Chondrocyte (in vitro differentiated cells): ENCODE measurements at places on chromosomes 13 and 19. TPM values are rescaled to one million over a fixed set of nuclear protein-coding genes. Genes with fewer than 3 reads are reported as not detected.
A peak's percentile ranks its signal among the peaks of the same experiment; 100 is the strongest.

The CD209 gene
- not detected in 3 replicates for total RNA-seq

DNA sequence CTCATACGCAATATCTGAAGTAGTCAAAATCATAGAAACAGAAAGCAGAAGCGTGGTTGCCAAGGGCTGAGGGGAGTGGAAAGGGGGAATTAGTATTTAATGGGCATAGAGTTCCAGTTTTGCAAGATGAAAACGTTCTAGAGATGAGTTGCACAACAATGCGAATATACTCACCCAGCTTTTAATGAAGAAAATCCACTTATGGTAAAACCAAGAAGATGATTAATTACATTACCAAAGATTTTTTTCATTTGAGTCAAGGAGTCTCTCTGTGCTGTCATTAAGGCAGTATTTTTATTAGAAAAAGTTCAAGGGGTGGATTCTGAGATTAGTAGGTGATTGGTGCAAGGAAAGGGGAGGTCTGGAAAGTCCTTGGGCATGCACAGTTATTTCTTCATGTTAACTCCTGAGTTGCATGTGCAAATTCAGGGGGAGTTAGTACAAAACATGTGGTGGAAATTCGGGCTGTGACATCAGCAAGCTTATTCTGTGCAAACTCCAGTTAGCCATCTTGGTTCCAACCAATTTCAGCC is 6.9 kb upstream of the CBY2 start:
- no peak for DNase-seq
- H3K27ac ChIP-seq = no peak overlapping the region
- peaks cover 3% of the 10 kb centered on the region for H3K36me3 ChIP-seq
- H3K27me3 ChIP-seq = peaks cover 16% of the 10 kb centered on the region

DNA sequence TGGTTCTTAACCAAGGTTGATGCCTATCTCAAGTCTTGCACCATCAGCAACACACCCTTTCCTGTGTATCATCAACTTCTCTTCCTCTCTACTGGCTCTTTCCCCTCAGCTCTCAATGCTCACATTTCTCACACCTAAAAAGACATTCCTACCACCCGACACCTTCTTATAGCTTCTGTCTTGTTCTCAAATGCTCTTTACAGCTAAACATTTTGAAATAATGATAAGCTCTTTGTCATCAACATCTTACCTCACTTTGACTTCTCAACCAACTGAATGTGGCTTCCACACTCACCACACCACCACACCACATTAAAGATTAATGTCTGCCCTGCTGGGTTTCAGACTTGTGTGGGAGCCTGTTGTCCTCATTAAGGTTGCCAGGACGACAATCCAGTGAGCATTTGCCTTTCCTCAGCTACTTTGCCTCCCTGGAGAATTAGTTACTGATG is 67.8 kb downstream of the RXFP2 start:
- peaks cover 5% of the 10 kb centered on the region for H3K36me3 ChIP-seq
- H3K4me3 ChIP-seq = no peak overlapping the region
- peaks cover 23% of the 10 kb centered on the region for H3K27me3 ChIP-seq
- DNase-seq = no peak

DNA sequence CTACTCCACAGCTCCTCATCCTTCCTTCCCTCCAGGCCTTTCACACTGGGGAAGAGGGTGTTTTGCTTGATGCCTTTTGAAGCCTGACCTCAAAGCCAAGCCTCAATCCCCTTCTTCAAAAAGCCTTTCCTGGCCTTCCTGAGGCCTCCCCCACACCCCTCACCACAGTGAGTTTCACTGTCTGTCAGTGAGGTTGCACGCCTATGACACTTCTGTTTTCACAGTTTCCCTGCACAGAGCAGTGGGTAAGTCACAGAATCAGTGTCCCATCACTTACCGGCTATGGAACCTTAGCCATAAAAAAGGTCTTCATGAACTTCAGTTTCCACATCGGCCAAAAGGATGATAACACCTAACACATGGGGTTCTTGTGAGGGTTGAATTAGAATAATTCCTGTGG is 371.4 kb downstream of the UQCRFS1 start:
- H3K4me3 ChIP-seq = no peak overlapping the region
- peaks cover 7% of the 10 kb centered on the region for H3K27me3 ChIP-seq
- no peak for DNase-seq
- H3K4me1 ChIP-seq = no peaks in the 10 kb centered on the region
- no peak overlapping the region for H3K27ac ChIP-seq

- H3K4me1 ChIP-seq = peaks cover 79% of the 10 kb centered on the region
- H3K27me3 ChIP-seq = no peaks in the 10 kb centered on the region
- H3K36me3 ChIP-seq = no peaks in the 10 kb centered on the region
- peak; percentile 24 for DNase-seq
- peak overlapping the region; percentile 94 for H3K27ac ChIP-seq
These were observed 39.4 kb downstream of the RFX2 start for GRCh38 chr19:6070720-6071485.

- peak overlapping the region; percentile 42 for H3K27ac ChIP-seq
- no peak for DNase-seq
- no peaks in the 10 kb centered on the region for H3K27me3 ChIP-seq
- no peak overlapping the region for H3K4me3 ChIP-seq
- no peaks in the 10 kb centered on the region for H3K36me3 ChIP-seq
These were observed 187.5 kb downstream of the TM9SF2 start for GRCh38 chr13:99688776-99689175.

DNA sequence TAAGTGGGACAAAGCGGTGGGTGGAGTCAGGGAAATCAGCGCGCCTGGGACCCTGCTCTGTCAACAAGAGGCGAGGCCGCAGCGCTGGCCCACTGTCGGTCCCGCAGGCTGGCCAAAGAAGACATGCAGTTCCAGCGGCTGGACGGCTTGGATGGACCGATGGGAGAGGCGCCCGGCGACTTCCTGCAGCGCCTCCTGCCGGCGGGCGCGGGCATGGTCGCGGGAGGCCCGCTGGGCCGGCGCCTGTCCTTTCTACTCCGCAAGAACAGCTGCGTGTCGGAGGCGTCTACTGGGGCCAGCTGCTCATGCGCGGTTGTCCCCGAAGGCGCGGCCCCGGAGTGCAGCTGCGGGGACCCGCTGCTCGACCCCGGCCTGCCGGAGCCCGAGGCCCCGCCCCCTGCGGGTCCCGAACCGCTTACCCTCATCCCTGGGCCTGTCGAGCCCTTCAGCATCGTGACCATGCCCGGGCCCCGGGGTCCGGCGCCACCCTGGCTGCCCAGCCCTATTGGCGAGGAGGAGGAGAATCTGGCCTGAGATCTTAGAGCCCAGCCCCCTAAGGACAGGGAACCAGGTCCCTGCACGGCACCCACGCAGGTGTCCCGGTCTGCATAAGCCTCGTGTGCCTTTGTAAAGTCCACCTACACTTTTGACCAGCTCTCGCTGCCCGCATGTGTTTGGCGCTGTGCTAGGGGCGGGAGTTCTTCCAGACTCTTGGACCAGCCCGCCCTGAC is 6.1 kb downstream of the BEST2 start:
- H3K4me1 ChIP-seq = peaks cover 10% of the 10 kb centered on the region
- H3K36me3 ChIP-seq = peaks cover 3% of the 10 kb centered on the region
- peak overlapping the region; percentile 67 for H3K4me3 ChIP-seq
- no peak overlapping the region for H3K27ac ChIP-seq

GRCh38 chr19:3555653-3556422 is 1.5 kb downstream of the MFSD12 start:
- H3K27me3 ChIP-seq = no peaks in the 10 kb centered on the region
- no peak for DNase-seq
- H3K36me3 ChIP-seq = no peaks in the 10 kb centered on the region
- H3K4me1 ChIP-seq = peaks cover 34% of the 10 kb centered on the region
